ENCODE measurements at places on chromosomes 6 and 20.

DNA sequence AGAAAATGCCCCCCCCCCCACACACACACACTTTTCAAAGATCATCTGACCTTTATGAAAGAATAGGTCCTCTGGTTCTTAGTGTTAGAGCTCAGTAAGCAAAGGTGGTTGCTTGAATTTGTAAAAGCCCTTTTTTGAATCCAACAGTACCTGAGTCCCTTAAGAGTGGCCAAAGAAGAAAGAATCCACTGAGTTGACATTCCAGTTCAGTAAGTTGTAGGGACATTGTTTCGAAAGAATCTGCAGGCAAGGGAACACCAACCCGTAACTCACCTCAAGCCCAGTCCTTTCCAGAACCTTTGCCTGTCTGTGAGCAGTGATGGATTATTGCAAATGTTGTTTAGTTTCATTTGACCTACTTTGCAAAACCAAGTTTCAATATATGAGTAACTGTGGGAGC is 64.2 kb upstream of the MAP3K4 start:
- DNase-seq: no peak

- no peak for DNase-seq
These were observed 82.9 kb downstream of the ELOVL4 start for GRCh38 chr6:79864421-79864820.

DNA sequence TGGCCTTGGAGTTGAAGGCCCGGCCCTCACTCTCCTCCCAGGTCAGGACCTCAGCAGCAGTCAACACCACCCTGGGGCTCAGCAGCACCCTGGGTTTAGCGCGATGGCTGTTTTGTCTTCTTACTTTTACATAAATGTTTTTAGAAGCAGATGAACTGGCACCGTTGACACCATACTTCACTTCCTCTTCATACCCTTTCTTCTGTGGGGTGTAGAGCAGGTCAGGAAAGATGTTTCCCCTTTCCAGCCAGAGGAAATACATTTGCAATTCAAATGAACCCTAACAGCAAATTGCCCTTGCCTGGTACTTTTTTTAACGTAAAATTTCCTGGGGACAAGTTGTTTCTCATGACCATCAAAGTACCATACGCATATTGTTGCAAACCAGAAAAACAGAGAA is 54.7 kb upstream of the SNX9 start:
- no peak for DNase-seq

GRCh38 chr6:151082079-151082478 is 157.7 kb upstream of the AKAP12 start:
- no peak for DNase-seq

GRCh38 chr6:169510871-169511270 is 191.0 kb downstream of the WDR27 start:
- no peak for DNase-seq

- DNase-seq: no peak
These were observed 232.1 kb downstream of the LRFN2 start for GRCh38 chr6:40355066-40355465.

DNA sequence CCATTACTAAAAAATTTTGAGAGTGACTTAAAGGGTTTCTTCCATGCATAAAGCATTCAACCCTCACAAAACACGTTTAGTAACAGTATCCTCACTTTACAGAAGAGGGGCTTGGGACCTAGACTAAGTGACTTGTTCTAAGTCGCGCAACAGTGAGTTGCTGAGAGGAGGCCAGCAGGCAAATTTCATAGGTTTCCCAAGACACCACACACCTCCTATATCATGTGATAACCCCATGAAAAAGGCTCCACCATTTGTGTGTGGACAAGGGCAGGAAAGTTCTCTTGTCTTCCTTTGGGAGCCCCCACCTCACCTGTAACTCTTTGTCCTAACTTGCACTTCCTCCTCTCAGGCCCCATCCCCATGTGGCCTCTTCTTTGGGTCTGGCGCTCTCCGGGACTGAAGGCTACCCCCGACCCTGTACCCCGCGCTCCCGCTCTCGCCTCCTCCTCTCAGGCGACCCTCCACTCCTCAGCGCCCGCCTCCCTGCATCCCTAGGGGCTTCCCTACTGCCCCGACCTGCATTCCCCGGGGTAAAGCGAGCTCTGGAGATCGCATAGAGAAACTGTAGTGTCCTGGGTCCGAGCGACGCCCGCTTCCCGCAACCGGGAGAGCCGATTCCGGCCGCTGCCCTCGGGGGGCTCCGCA is 392 bp downstream of the PSMB8 start:
- no peak for DNase-seq

- DNase-seq: no peak
These were observed 254.9 kb downstream of the CDKAL1 start for GRCh38 chr6:20789162-20789561.

GRCh38 chr6:80022803-80023202 is 18.4 kb downstream of the TTK start:
- DNase-seq: no peak

Data from activated T-cell treated with anti-CD3 and anti-CD28 coated beads for 1 hour (primary cell).